ENCODE measurements at places on chromosomes 7 and 10.

DNA sequence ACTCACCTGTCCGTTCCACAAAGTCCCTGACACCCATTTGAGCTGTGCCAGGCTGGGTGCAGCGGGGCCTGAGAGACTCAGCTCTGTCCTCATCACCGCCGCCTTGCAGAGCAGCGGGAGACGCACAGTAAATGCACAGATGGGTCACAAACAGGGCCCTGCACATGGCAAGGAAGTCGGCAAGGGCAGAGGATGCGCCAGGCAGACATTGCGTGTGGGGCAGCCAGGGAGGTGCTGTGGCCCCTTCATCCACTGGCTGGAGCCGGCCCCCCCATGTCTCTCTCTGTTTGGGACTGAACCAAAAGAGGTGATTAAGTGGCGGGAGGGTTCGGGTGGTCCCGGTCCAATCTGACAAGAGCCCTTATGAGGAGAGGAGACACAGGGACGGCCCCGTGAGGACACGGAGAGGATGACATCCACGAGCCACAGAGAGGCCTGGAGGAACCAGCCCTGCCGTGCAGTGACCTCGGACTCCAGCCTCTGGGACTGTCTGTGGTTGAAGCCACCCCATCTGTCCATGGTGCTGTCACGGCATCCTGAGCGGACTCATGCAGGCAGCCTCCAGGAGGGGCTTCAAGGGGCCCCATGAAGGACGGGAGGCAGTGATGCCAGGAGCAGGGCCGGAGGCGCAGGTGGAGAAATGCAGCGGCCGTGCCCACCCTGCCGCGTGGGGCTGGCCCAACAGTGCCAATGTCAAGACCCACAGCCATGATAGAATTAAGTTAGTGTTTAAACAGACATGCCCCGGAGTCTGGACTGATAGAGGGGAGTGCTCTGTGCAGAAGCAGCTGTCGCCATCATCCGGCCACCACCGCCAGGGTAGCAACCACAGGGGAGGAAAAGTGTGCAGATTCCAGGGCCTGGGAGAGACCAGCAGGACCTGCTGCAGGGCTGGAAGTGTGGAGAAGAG, 28.4 kb upstream of the FOXL3 start:
- DNase-seq: no peak

DNA sequence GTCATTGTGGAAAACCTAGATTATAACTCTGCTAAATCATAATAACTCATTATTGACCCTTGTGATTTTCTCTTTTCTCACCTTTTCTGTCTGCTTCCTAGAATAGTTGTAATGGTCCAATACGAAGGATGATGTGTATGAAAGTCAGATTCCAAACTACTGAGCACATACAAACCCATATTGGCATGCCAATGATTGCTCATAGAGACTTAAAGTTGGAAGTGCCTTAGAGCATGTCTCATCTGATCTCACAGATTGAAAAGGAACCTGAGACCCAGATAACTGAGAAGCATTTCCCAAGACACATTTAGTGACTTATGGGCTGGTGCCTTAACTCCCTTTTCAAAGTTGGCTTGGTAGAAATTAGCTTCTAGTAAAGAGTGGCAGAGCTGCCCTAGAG, 594.3 kb downstream of the REEP3 start:
- peak; percentile 47 for DNase-seq

- no peak for DNase-seq
Observed at GRCh38 chr7:30232391-30232790, 52.0 kb upstream of the ZNRF2 start.

GRCh38 chr10:1056326-1057105, at the start of gene WDR37:
TSS of gene WDR37 (plus strand) at chr10:1056385. CDS start at chr10:1072156, 15,771 bp downstream.
- peak; percentile 88 for DNase-seq

- DNase-seq: no peak
Observed at GRCh38 chr7:69782917-69783684, 184.8 kb downstream of the AUTS2 start.

- no peak for DNase-seq
Observed at GRCh38 chr7:13322126-13322525, 634.7 kb downstream of the ARL4A start.

- no peak for DNase-seq
Observed at GRCh38 chr10:82278401-82279182, 403.6 kb downstream of the NRG3 start.

GRCh38 chr7:22949944-22950343, 64.0 kb downstream of the HYCC1 start:
- DNase-seq: no peak

GRCh38 chr10:132652936-132653590, 115.5 kb downstream of the INPP5A start:
- no peak for DNase-seq

DNA sequence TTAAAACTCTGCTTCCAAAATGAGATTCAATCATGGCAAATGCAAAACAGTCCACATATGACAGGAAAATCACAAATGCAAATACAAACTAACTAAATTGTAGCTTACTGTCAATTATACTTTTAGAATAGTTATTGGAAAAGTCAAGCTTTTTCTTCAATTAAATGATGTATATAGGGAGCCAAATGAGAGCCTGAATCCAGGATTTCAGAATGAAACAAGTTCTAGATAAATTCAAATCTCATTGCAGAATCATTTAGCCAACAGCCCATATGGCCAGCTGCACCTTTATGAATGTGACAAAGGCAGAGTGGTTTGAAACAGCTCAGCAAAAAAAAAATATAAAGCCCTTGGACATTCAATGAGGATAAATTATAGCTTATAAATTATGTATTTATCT, 82.2 kb upstream of the SCIN start:
- DNase-seq: no peak

All from trophoblast cell (in vitro differentiated cells and primary cell).